ENCODE measurements at places on chromosomes 3 and 15.

DNA sequence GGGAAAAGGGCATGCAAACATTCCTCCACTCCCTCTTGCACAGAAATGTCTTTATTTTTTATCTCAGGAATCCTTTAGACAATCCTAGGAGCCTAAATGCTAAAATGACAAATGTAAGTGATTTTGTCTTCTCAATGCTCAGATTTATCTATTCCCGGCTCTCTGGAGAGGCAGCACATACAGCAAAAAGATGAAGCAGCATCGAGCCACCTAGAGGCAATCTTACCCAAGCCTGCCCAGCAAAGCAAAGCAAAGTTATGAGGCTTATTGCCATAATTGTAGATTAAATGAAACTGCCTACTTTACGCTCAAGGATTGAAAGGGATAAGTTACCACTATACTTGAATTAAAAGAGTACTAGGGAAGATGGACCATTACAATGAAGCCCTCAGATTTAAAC lies 750.4 kb upstream of the NR2F2 start:
- no peak for DNase-seq

GRCh38 chr3:84692261-84692660 lies 266.5 kb upstream of the CADM2 start:
- DNase-seq, result no peak

DNA sequence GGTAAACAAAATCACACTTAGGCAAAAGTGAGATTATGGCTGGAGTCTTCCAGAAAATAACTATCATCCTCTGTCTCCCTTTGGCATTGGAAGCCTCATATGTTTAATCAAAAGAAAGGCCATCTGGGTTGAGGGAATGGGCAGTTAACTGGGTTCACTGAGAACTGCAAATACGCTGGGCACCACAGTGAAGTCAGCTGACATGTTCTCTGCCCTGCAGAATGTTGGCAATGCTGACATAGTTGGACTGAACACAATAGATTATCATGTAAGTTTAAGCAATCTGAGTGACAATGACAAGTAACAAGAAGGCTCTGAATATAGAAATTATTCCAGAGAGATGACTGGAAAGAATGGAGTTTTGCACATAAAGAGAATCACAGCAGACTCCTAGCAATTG lies 43.8 kb upstream of the SLC25A26 start:
- DNase-seq, result no peak

- no peak for DNase-seq
These were observed 1273.6 kb upstream of the GBE1 start for GRCh38 chr3:83034806-83035703.

GRCh38 chr15:72961346-72961745 lies 90.9 kb upstream of the NEO1 start:
- no peak for DNase-seq

- DNase-seq, result no peak
These were observed 47.6 kb downstream of the SLMAP start for GRCh38 chr3:57803647-57804081.

All from activated CD8-positive, alpha-beta memory T cell treated with anti-CD3 and anti-CD28 coated beads for 1 hour (primary cell).